ENCODE measurements at places on chromosomes 5 and 9. TPM values are rescaled to one million over a fixed set of nuclear protein-coding genes. Genes with fewer than 3 reads are reported as not detected.
A peak's percentile ranks its signal among the peaks of the same experiment; 100 is the strongest.

GRCh38 chr5:103245761-103246160 is 12.8 kb upstream of the MACIR start:
- DNase-seq = no peak

DNA sequence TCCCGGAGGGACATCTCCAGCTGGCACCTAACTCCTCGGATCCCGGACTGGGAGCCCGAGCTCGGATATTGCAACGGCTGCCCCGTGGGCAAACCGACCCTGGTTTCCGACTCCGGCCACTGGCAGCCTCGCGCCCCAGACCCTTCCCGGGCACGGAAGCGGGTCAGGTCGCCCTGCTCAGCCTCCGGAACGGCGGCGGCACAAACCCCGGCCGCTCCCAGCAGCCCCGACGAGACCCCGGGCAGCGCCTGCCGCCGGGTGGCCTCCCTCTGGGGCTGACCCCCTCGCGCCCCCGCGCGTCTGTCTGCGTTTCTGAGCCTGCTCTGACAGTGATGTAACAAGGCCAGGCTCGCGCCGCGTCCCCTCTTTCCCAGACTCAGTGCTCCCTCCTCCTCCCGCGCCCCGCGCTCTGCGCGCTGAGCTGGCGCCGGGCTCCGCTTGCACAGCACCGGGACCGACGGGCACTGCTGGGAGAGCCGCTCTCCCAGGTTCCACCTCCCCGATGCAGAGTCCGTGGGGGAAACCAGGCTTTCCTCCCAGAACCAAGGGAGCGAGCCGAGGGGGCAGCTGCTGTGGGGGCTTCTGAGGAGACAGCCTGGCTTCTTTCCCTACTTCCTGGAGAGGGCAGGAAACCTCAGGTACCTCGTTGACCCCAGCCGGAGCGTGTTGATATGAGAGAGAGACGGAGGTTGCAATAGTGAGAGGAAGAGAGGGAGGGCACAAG is at the start of gene TMEM215:
TSS of gene TMEM215 (plus strand) at position 373 of the 724 bp plus-strand sequence. CDS start 644 bp downstream, outside the sequence.
- DNase-seq = peak; percentile 78

DNA sequence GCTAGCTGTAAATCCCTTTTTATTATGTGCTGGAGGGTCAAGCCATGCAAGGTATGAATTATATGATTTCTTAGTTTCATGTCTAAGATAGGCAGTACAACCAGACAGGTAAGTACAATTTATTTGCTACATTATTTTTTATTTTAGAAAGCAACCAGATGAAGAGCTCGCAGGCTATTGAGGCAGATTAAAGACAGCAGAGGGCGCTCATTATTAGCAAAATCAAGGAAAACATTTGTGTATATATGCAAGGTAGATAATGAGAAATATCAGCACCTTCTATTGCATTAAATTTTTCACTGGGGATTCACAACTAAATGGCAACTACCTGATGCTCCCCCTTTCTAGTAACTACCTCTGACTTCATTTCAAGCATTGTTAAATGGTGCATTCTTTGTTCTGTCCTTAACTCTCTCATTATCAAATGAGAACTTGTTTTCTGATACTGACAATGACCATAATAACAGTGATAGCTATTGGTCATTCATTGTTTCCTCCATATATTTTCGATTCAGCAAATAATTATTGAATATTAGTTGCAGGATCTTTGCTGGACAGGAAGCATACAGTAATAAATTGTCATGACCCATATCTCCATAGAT is 8.6 kb downstream of the SCGB3A2 start:
- no peak for DNase-seq

GRCh38 chr5:1279443-1280151 is 15.3 kb downstream of the TERT start:
- no peak for DNase-seq

DNA sequence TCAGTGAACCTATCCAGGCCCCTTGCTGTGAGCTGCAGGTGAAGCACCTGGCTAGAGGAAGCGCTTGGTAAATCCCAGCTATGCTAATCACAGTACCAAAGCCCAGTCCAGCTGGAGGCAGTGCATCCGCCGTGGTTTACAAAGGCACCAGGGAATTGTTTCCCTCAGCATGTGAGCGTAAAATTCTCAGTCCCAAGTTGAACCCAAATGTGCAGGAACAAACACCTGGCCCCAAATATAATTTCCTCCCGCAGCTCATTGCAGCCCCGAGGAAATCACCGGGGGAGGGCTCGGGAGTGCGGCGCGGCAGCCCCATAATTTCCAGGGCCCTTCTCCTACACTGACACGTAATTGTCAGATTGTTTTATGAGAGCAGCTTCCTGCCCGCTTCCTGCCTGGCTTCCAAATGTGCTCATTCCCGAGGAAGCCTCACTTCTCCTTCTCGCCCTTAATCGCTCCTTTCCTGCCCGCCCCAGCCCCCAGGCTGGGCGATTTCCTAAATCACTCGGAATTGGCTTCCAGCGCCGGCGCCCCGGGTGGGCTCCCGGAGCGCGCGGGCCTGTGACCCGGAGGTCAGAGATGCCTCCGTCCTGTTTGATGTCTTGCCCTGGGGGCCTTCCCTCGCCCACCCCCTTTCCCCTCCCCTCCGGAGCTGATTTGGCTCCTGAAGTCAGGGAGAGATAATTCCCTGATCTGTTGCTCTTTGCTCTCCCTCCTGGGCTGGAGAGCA is 134.4 kb downstream of the FGF1 start:
- no peak for DNase-seq

DNA sequence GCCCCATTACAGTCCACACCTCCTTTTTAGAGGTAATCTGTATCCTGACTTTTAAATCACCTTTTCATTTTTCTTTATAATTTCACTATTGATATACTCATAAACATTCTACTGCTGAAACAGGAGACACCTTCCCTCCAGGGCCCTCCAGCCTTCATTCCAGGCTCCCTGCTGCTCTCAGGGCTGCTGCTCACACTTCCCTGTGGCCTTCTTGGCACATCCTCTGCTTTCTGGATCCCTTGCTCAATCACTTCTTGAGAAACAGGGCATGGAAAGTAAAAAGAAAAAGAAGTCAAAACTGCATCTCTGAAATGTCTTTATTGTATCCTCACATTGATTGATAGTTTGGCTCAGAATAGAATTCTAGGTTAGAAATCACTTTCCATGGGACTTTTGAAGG is 19.3 kb upstream of the WNT8A start:
- DNase-seq = no peak

DNA sequence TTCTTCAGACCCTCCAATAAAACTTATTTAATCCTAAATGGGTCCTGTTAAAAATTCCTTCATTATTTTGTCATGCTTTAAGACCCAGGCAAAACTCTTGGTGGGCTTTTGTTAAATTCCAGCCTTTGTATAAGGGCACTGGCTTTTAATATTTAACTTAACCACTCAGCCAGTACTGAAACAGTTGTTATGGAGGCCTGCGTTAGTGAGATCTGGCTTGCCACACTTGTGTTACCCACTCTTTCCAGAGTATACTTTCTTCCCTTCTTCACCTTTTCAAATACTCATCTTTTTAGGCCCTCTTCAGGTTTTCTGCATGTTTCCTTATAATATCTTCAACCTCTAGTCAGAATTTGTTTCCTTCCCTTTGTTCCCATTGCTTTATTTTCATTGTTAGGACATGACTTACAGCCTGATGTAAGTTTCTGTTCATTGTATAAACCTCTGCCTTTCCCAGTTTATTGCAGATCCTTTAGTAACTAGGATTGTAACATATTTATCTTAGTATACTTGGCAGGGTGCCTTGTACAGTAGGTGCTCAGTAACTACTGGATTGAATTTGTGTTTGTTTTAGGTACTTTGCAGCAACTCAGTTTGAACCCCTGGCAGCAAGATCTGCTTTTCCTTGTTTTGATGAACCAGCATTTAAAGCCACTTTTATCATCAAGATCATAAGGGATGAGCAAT is 48.8 kb downstream of the LNPEP start:
- DNase-seq = no peak

DNA sequence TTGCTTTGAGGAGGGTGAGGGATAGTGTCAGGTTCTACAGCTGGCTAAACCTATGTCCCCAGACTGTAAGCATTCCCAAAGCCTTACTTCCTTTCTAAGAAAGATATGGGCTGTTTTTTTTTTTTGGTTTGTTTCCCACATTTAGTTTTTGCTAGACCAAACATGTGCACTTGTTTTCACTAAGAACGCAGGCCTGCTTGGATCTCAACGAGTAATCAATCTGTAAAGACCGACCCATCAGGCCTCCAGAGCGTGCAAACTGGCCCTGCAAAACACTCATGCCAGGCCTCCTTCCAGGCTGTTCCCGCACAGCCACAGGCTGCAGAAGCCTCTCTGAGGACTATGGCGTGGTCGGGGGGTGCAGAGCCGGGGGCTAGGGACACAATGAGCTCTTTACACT is 304.8 kb upstream of the PANK3 start:
- DNase-seq = no peak

DNA sequence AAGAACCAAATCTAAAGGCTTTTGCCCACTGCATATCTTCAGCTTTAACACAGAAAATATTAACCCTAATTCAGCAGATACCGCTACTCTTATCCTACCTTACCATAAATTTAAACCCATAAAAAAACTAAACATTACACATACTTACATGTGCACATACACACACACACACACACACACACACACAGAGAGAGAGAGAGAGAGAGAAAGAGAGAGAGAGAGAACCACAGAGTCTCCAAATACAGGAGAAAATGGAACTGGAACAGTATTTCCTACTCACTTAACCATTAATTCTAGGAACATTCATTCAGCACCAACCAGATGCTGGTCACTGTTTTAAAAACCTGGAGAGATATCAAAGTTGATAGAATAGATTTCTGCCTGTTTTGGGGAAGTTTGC is 53.7 kb downstream of the EFNA5 start:
- DNase-seq = no peak

DNA sequence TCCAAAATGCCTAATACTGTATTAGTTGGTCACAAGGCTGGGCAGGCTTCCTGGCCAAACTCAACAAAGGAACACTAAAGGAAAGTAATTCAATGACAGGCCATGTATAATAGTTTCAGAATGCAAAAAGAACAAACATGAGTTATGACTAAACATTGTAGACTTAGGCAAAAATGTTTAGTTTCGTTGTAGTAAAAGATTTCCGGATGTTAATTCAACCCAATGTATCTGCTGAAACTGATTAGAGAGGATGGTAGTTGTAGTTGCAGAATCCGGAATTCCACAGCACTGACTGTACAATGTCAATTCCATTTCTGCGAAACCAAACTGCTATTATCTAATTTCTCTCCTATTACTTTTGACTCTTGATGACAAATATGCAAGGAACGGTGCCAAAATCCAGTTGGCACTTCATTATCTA is 117.9 kb upstream of the FST start:
- DNase-seq = peak; percentile 98

GRCh38 chr5:82011761-82012160 is 39.9 kb downstream of the ATG10 start:
- no peak for DNase-seq

GRCh38 chr5:2163940-2164490 is 281.3 kb upstream of the IRX4 start:
- DNase-seq = no peak

GRCh38 chr5:159913048-159913447 is 3.2 kb upstream of the ADRA1B start:
- DNase-seq = no peak

DNA sequence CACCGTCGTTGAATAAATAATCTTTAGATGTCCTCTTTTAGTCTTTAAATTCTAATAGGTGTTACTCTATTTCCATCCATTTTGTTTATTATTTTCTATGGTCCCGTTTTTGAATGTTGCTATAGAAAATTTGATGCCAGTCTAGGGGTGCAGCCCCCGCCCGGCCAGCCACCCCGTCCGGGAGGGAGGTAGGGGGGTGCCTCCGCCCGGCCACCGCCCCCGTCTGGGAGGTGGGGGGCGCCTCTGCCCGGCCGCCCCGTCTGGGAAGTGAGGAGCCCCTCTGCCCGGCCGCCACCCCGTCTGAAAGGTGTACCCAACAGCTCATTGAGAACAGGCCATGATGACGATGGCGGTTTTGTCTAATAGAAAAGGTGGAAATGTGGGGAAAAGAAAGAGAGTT is 2372.2 kb upstream of the WWC1 start:
- DNase-seq = no peak

DNA sequence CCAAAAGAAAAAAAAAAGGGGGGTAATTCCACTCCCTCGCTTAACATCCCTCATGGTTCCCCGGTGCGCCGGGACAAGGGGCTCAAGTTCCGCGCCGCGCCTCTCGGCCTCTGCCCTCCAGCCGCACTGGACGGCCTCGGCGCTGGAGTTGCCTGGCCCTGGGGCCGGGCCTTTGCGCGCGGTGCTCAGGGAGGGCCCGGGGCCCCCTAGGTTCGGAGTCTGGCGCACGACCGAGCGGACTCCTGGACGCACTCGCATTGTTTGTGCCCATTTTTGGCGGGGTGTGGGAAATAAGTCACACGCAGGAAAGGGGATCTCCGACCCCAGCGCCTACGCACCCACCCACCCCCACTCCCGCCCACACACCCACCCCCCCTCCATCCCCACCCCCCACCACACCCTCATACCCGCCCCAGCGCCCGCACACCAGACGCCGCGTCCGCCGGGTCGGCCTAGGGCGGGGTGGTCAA is 381 bp downstream of the MED22 start:
- peak; percentile 29 for DNase-seq

DNA sequence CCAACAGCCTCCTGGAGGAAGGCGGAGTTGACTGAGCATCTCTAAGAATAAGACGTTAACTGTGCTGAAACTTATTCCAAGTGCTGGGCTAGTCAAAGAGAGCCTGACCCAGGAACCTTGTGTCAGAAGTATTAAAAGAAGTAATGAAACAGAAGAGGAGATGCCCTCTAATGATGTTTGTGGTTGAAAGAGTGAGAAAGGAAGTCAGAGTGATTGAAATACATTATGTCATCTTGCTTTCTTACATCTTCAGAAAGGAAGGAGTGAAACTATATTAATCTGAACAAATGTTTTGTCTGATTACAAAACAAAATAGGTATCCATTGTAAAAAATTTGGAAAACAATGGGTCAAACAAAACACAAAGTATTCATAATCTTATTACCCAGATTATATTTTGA is 460.7 kb downstream of the NTRK2 start:
- no peak for DNase-seq

DNA sequence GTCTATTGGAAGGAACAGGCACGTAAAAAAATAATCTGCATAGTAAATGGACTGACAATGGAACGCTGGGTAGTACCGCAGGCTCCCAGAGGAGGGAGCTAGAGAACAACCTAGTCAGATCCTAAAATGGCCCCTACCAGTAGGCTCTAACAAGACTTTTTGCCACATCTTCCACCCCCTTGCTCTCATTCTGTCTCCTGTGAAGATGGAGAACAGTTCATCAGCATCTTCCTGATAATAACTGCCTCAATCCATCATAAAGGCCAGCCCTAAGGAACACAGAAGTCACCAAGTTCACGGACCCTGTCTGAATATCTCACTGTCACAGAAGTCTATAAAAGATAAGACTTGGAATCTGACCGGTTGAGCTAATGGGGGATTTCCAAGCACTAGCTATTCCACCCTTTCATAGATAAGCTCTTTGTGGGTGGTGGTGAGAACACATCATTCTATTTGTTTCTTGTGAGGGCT is 133.4 kb downstream of the SLC1A3 start:
- peak; percentile 76 for DNase-seq

- DNase-seq = peak; percentile 15
These were observed 99.5 kb upstream of the FBXL17 start for GRCh38 chr5:108481355-108481931.

- no peak for DNase-seq
These were observed 28.4 kb downstream of the TENT2 start for GRCh38 chr5:79640571-79641055.

The C7 gene
- polyA plus RNA-seq = 1.4 TPM

The TMED7 gene
- 70.3 TPM for polyA plus RNA-seq

The SLC31A2 gene
- 3.9 TPM for polyA plus RNA-seq

The ZDHHC11 gene
- 3.9 TPM for polyA plus RNA-seq

The GABRA1 gene
- not detected for polyA plus RNA-seq

The VLDLR gene
- 27.9 TPM for polyA plus RNA-seq

The DRD1 gene
- polyA plus RNA-seq = 0.15 TPM

The ORM2 gene
- not detected for polyA plus RNA-seq

The ARL14EPL gene
- polyA plus RNA-seq = not detected

Measured in muscle of back (tissue), 13 donors.